ENCODE measurements at places on chromosomes 6 and 20.

DNA sequence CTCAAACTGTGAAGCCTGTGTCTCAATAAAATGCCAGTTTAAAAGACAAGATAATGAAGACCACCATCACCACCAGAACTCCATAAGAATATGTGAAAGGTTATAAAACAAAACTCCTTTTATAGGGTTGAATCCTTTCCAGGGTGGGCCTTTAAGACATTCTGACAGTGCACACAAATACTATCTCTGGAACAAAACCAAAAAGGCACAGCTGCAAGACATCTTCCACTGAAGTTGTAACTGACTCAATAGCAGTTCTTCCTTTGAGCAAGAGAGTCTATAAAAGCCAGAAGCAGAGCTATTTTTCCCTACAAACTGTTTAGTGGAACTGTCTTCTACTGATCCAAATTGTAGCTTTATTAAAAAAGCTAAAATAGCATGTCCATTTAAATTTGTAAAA lies 81.6 kb downstream of the EPB41L2 start:
- DNase-seq = no peak

DNA sequence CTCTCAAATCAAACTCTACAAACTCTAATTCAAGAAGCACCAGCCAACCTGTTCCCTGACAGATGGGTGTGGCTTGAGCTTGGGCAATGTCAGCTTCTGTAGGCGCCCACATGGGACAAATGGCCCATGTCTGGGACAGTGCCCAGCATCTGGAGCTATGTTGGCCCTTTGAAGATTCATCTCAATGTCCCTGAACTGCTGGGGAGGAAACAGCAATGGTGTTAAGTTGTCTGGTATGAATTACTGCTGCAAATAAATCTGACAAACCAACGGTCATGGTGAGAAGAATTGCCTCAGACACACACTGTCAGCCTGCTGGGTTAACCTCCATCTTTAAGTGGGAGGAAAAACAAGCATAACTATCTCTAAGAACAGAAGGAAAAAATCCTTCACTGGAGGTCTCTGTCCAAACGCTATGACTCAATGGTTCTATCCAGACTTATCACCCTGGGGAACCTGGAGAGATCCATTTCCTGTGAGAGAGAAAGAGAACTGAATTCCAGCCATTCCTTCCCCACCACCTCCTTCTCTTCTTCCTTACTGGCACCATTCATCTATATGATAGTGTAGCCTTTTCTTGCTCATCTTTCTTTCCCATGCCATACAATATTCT lies 274.9 kb downstream of the CDH26 start:
- DNase-seq = no peak

- peak; percentile 47 for DNase-seq
Measured at GRCh38 chr6:33298773-33299236, at the start of gene RGL2. Gene RGL2 (minus strand): TSS chr6:33298942. CDS start chr6:33298610, 332 bp downstream.

GRCh38 chr6:88248709-88249321 lies 82.7 kb upstream of the CNR1 start:
- no peak for DNase-seq

All from stimulated activated CD8-positive, alpha-beta memory T cell treated with anti-CD3 and anti-CD28 coated beads, Interleukin-15, amount 100 ng/mL, for 4 hours (primary cell).